Mammary epithelial cell (primary cell): ENCODE measurements at places on chromosomes 2 and 18. TPM values are rescaled to one million over a fixed set of nuclear protein-coding genes. Genes with fewer than 3 reads are reported as not detected.

- DNase-seq, result no peak
Observed at GRCh38 chr2:220315098-220315823, 687.8 kb downstream of the SLC4A3 start.

DNA sequence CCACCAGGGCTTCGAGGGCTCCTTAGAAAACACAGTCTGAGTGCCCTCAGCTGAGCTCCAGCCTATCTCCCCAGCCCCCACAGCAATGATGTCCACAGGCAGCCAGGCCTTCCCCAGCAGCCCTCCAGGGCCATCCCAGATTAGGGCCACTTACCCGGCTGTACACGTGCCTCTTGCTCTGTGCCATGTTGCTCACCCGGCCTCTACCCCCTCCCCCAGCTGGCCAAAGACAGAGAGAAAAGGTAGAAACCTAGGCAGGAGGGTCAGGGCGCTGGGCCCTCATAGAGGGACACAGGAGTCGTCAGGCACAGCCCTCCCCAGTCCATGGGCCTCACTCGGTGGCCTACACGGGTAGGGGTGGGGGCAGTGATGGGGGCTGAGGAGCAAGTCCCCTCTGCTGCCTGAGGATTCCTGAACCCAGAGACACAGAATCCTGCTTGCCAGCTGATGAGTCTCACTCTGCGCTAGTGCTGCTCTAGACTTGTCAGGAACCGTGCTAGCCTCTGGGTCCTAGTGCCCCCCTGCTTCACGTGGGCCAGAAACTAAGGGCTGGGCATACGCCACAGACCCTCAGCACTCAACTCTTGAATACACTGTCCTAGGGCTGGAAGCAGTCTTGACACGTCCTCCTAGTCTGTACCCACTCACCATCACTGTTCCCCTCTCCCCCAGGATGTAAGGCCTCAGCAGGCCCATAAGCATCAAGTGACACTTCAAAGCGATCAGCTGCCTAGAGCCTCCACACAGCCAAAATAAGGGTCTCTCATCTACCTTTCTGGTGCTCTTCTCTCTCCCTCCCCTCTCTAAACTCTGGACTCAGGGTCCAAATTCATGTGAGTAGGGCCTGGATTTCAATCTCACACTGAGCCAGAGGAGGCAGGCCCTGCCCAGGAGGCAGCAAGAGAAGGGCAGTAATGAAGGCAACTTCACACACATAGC is at the start of gene DCTN1:
DCTN1 (minus strand) TSS at position 461 of the 939 bp plus-strand sequence; CDS start at position 187, 274 bp downstream.
- peak; percentile 50 for DNase-seq

GRCh38 chr2:225326969-225327368 is 72.5 kb upstream of the NYAP2 start:
- DNase-seq, result no peak

The FEV gene
- not detected for polyA plus RNA-seq

The MC2R gene
- polyA plus RNA-seq, result not detected

- no peak for DNase-seq
Observed at GRCh38 chr2:219578811-219579613, 6.9 kb downstream of the INHA start.

DNA sequence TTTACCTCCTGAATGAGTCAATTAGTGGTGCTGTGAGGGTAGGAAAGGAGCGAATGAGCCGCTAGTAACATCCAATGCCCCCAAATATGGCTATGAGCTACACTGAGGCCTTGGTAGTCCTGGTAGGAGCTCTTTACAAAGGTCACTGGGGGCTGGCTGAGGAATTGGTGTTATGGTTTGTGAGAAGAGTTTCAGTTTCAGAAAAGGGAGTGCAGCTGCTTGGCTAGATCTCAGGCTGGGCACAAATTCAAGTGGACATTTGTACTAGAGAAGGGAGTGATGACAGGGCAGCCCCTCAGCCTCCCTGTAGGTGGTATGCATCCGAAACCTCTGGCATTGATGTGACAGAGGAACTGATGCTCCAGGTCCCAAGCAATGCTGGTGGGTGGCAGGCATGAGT is 13.9 kb upstream of the PAIP2B start:
- DNase-seq, result no peak

The UGT1A5 gene
- not detected for polyA plus RNA-seq

DNA sequence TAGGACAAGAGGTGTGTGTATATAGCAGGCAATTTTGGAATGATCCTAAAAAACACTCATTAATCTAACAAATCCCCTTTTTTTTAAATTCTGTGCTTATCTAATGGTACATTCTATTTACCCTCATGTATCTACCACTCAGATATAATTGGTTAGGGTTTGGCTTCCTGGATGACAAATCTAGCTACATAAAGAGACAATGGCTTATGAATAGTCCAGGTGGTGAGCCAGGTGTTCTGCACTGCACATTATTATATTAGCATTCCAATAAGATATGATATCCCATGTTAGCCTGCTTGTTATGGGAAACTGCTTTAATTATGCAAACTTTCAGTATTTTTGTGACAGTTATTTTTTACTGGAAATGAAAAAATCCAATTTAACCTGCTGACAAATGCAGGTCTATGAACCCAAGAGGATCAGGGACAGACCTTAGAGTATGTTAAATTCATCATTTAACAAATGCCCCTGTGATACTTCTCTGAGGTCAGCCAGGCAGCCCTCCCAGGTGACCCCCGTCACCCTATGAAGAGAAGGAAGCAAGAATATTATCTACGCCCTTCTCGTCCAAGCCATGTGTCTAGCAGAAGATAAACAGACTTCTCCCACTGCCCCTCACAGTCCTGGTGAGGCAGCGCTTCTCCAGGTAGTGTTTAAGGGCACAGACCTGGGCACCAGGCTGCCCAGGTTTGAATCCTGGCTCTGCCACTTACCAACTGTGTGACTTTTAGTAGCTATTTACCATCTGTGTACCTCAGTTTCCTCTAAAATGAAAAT is 83.0 kb downstream of the ADD2 start:
- DNase-seq, result no peak
